ENCODE measurements at places on chromosomes 16 and 17.
A peak's percentile ranks its signal among the peaks of the same experiment; 100 is the strongest.

DNA sequence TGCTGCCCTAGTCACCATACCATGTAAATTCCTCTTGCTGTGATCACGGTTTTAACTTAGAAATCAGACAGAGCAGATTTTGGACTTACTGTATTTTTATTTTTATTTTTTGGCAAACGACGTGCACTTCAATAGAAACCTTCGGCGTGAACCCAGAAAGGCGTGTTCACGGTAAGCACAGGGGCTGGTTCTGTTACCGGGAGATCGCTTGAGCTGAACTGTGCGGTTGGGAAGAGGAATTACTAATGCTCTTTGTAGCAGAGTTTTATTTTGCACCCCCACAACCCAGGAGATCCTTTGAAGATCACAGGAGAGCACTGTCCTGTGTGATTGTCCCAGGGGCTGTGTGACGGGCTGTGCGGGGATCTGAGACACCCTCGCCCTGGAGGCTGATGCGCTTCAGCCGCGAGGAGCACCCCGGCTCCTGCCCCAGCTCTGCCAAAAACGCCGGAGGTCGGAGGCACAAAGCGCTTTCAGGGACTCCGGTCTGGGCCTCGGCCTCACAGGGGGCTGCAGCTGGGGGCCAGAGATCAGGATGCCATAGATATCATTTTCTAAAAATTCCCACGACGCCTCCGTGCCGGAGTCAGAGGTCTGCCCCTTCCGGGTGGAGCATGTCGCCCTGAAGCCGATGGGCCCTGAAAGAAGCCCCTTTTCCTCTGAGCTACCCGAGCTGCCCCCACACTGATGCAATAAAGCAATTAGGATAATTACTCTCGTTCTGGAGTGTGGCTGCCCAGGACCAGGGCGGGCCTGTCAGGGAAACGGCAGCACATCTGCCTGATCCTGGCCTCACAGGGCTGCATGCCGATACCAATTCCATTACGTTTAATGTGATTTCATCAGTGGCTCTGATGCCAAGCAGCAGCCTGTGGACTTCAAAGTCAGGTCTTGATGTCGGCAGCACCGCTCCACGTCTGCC, 71.8 kb downstream of the LMF1 start:
- DNase-seq: no peak

- DNase-seq: no peak
Measured at GRCh38 chr17:46191322-46192188, 1.7 kb downstream of the KANSL1 start.

DNA sequence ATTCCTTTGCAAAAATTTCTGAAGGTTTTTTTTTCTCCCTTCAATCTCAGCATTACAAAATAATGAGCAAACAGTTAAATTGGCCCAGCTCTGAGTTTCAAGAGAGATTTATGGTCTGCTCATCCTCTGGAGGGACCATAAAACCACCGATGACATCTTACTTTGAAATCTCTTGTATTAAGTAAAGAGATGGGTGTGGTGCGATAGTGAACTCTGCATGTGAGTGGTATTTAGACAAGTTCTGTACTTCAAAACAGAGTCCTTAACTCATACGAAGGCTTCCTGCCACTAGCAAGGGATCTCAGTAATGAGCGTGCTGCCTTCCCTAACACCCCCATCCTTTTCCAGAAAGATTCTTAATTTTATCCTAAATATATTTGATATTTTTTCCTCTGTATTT, 2.1 kb downstream of the FAM20A start:
- no peak for DNase-seq

GRCh38 chr17:72719206-72719577, 373.3 kb downstream of the SLC39A11 start:
- no peak for DNase-seq

GRCh38 chr17:78640700-78641099, 63.5 kb upstream of the DNAH17 start:
- DNase-seq: no peak

DNA sequence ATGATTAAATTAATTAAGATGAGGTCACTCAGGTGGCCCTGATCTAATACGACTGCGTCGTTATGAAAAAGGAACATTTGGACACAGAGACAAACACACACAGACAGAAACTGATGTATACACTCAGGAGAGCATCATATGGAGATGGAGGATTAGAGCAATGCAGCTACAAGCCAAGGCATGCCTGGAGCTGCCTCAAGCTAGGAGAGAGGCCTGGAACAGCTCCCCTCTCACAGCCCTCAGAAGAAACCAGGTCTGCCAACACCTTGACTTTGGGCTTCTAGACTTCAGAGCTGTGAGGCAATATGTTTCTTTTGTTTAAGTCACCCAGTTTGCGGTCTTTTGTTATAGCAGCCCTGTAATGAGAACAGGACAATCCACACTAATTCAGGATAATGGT, 318.9 kb downstream of the HS3ST3B1 start:
- no peak for DNase-seq

GRCh38 chr17:8991514-8992285, 26.2 kb upstream of the PIK3R5 start:
- peak; percentile 61 for DNase-seq

DNA sequence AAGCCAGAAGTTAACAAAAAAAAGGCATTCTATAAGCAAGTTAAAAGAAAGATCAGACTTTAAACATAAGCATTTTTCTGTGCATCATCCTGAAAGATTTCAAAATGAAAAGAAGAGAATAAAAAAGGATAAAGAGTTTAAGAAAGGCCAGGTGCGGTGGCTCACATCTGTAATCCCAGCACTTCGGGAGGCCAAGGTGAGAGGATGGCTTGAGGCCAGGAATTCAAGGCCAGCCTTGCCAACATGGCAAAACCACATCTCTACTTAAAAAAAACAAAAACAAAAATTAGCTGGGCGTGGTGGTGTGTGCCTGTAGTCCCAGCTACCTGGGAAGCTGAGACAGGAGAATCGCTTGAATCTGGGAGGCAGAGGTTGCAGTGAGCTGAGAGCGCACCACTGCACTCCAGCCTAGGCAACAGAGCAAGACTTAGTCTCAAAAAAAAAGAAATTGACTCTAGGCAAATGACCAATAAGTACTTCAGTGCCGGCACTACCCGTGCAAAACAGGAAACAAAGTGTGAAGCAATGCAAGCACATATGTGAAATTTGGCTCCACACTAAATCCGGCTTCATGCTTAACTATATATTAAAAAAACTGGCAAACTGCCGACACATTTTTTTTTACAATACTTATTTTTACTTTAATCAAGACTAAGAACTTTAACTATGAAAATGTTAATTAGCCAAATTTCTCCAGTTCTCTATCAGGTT, 83.2 kb upstream of the C17orf78 start:
- DNase-seq: no peak

GRCh38 chr16:57906382-57907316, 64.3 kb downstream of the CNGB1 start:
- no peak for DNase-seq

DNA sequence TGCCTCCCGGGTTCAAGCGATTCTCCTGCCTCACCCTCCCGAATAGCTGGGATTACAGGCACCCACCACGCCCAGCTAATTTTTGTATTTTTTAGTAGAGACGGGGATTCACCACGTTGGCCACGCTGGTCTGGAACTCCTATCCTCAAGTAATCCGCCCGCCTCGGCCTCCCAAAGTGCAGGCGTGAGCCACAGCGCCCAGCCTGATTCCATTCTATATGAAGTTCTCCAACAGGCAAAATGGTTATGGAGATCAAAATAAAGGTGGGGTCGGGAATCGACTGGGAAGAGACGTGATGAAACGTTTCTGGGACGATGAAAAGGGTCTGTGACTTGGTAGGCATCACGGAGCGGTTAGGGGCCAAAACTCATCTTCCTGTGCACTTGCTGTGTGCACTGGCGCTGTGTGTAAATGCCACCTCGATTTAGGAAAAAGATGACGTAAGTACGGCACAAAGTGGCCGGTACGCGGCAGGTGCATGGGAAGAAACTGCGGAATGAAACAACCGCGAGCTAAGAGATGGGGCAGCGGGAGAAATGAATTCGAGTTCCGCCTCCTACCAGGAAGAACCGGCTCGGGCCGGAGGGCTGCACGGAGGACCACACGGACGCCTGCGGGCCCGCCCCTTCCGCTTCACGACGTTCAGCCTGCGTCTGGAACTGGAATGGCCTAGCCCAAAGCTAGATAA, 1.6 kb downstream of the TP53 start:
- peak; percentile 80 for DNase-seq

DNA sequence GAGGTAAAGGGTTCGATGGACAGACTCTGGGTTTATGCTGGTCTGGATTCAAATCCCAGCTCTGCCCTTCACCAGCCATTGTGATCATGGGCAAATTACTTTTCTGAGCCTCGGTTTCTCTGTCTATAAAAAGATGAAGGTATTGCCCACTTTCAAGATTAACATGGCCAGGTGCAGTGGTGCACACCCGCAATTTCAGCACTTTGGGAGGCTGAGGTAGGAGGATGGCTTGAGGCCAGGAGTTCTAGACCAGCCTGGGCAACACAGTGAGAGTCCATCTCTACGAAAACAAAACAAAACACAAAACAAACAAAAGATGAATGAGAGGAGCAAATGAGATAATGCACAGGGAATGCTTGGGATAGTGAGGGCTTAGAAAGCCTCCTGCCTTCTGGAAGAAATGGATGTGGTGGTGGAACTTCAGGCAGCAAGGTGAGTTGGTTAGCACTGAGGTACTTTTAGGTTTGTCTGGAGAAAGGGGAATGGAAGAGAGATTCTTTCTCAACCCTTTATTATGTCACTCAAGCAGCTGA, 8.5 kb downstream of the ADGRG3 start:
- no peak for DNase-seq

DNA sequence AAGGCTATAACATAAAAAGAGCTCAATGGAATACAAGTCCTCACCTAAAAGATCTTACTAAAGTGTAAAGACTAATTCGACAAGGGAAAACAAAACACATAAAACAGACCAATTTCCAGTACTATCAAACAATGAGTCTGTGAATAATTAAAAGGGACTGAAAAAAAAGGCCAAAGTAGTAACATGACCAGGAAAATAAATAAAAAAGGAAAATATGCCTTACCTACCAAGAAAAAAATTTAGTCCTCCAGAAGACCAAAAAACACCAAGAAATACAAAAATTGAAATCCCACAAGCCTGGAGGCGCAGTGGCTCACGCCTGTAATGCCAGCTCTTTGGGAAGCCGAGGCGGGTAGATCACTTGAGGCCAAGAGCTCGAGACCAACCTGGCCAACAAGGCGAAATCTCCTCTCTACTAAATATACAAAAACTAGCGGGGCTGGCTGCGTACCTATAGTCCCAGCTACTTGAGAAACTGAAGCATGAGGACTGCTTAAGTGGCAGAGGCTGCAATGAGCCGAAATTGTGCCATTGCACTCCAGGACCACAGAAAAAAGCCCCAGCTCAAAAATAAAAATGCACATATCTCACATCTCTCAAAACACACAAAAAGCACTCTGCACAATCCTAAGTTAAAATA, 60.8 kb downstream of the TEX14 start:
- no peak for DNase-seq

GRCh38 chr16:11215935-11216556, 40.0 kb downstream of the SOCS1 start:
- DNase-seq: no peak

DNA sequence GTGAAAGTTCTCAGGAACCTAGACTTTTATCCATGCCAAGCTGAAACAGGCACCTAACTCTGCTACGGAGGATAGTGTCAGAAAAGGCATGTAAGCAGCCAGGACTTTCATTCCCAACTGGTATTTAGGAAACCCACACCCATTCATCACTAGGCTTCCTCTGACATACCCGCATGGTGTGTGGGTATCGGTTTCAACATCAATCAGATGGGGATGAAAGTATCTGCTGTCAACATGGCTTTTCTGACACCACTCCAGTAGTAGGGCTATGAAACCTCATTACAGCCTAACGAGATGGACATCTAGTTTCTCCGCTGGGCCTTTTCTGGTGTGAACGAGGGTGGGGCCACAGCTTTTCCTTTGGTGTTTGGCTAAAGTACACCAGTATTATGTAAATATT, 1178.3 kb downstream of the CDH11 start:
- DNase-seq: no peak

DNA sequence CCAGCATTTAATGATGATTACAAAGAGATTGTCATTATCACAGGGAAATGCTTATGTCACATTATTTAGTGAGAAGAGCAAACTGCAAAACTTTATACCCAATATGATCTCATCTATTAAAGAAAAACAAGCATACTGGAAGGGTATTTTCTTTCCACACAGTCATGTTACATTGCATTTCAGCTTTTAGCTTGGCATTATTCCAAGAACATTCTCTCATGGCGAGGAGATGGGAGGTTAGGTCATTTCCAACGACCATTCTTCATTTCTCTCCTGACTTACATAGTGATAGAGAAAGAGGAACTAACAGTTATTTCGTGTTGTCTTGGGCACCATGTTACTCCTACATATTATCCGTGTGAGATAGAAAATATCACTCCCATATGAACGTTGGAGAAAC, 309.4 kb upstream of the XYLT1 start:
- no peak for DNase-seq

DNA sequence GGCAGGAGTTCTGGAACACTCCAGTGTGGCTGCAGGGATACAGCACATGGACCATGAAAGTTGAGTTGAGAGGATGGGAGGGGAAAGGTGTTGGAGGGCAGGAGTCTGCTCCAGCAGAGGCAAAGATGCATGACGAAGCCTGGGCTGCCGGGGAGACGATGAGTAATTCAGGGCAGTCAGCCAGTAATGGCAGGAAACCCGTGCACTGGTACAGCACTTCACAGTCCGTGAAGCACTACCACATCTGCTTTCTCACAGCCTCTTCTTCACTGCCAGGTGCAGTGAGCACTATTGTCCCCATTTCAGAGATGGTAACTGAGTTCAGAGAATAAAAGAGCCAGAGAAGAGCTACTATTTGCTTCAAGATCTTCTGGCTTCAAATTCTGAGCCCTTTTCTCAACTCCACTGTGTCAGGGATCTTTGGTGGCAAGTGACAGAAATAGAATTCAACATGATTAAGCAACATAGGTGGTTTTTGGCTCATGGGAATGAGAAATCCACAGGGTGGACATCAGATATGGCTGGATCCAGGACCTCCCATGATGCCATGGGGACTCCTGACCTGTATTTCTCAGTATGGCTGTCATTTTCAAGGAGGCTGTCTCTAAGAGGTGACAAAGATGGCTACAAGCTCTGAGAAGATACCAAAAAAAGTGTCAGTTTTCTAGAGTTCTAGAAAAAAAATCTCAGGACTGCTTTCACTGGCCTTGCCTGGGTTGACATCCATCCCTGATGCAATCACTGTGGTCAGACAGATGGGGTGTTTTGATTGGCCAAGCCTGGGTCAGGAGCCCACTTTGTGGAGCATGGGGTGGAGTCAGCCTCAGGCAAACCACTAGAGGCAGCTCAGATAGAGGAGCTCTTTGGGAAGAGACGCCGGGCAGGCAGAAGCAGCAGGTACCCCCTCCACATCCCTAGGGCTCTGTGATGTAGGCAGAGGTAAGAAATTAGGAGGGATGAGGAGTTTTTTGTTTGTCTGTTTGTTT, 24.7 kb downstream of the IL21R start:
- DNase-seq: peak; percentile 6
